CD4-positive, CD25-positive, alpha-beta regulatory T cell (primary cell): ENCODE measurements at places on chromosomes 5 and 9. TPM values are rescaled to one million over a fixed set of nuclear protein-coding genes. Genes with fewer than 3 reads are reported as not detected.

The GPR21 gene
- total RNA-seq: 3.6 TPM

The PCDHA9 gene
- not detected for total RNA-seq

DNA sequence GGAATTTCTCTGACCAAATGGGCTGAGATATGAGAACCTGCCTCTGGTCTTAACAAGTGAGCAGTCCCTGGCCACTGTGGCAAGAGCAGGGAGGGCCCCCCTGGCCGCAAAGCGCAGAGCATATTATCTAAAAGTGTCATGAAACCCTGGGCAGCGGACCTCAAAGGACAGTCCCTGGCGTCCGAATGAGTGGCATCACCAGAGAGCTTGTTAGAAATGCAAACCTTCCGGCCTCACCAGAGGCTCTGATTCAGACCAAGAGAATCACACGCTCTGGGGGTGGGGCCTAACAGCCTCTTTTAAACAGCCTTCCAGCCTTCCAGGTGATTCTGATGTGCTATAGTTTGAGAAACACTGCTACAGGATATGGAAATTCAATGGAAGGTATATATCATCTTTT is 10.9 kb downstream of the PTPN3 start:
- no peak overlapping the region for H3K4me3 ChIP-seq
- no peak overlapping the region for H3K27ac ChIP-seq
- no peaks in the 10 kb centered on the region for H3K36me3 ChIP-seq
- no peak for DNase-seq

- no peaks in the 10 kb centered on the region for H3K36me3 ChIP-seq
- no peaks in the 10 kb centered on the region for H3K27me3 ChIP-seq
- no peak overlapping the region for H3K4me3 ChIP-seq
- DNase-seq: no peak
- no peak overlapping the region for H3K27ac ChIP-seq
Observed at GRCh38 chr5:150255659-150256409, 33.7 kb downstream of the CAMK2A start.

The ZFP62 gene
- total RNA-seq: 21.5 TPM

The PCDHB4 gene
- not detected for total RNA-seq

The MARCOL gene
- not detected for total RNA-seq
